ENCODE measurements at places on chromosomes 2 and 18.

DNA sequence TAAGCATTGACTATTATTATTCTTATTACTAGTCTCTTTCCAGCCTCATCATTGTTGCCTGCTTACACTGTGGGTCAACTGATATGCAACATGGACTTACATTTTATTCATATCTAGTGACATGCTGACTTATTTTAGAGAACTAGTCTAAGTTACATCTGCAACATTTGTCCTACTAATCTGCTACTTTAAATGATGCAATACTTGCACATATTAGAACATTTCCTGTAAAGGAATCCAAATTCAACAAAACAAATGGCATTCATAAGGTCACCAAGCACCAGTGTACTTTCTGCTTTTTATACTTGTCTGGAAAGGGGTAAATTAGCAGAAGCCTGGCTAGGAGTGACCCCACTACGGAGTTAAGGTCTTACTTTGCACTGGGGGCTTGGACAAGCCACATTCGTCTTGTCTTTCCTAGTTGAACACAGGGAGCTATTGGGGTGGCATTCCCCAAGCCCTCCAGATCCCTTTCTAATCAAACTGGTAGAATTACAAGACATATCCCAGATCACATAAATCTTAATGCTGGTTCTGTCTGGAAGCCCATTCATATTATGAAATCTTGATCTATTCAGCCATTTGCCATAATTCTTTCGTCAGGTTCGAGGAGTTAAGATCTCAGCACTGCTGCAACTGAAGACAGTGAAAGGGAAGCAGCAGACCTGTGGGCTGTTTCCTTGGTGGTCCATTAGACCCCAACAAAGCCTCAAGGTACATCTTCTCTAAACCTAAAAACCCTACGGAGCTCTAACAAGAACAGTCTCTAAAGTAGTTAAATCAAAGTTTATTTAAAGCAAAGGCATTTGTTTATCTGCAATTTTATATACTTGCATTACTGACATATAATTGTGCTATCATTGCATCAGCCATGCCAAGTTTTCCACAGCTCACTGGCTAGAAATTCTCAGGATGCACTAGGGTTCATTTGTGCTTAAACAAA is 49.9 kb upstream of the RTN4 start:
- H3K4me3 ChIP-seq: no peak overlapping the region
- peak overlapping the region; percentile 79 for H3K27ac ChIP-seq
- no peaks in the 10 kb centered on the region for H3K36me3 ChIP-seq
- DNase-seq: no peak
- peaks cover 66% of the 10 kb centered on the region for H3K4me1 ChIP-seq
- no peaks in the 10 kb centered on the region for H3K27me3 ChIP-seq

DNA sequence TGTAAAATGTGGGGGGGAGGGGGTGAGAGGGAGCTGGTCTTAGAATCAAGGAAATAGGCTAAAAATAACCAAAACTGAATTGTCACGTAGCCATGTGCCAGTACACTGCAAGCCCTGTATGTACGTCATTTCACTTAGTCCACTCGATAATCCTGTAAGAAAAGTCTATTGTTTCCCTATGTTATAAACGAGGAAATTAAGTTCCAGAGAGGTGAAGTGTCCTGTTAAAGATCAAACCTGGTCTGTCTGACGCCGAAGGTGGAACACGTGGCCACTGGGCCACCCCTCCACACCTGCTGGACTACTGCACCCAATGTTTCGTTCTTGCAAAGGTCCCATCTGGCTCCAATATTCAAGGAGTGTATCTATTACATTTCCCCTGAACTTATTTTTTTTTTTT is 29.6 kb downstream of the TFCP2L1 start:
- DNase-seq: peak; percentile 81
- H3K4me1 ChIP-seq: peaks cover 14% of the 10 kb centered on the region
- peak overlapping the region; percentile 83 for H3K27ac ChIP-seq

- no peaks in the 10 kb centered on the region for H3K36me3 ChIP-seq
- H3K4me1 ChIP-seq: peaks cover 3% of the 10 kb centered on the region
- DNase-seq: no peak
These were observed 34.9 kb upstream of the ATP8B1 start for GRCh38 chr18:57837917-57838548.

DNA sequence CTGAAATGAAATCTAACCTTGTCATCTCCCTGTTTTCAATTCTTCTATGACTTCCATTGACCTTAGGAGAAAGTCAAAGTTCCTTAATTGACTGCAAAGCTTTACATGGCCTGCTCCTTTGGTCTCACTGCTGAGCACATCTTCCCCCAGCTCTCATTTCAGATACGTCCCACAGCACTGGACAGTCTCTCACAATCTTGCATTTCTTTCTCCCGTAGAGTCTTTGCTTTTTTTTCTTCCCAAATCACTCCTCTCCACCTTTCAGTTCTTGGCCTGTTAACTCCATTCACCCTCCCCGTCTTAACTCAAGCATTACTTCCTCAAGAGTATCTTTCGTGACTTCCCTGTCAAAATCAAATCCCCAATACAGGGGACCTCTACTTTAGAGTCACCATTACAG is 67.2 kb downstream of the DDX1 start:
- no peaks in the 10 kb centered on the region for H3K4me1 ChIP-seq
- H3K27me3 ChIP-seq: no peaks in the 10 kb centered on the region
- H3K36me3 ChIP-seq: no peaks in the 10 kb centered on the region
- no peak for DNase-seq
- H3K27ac ChIP-seq: no peak overlapping the region
- no peak overlapping the region for H3K4me3 ChIP-seq

DNA sequence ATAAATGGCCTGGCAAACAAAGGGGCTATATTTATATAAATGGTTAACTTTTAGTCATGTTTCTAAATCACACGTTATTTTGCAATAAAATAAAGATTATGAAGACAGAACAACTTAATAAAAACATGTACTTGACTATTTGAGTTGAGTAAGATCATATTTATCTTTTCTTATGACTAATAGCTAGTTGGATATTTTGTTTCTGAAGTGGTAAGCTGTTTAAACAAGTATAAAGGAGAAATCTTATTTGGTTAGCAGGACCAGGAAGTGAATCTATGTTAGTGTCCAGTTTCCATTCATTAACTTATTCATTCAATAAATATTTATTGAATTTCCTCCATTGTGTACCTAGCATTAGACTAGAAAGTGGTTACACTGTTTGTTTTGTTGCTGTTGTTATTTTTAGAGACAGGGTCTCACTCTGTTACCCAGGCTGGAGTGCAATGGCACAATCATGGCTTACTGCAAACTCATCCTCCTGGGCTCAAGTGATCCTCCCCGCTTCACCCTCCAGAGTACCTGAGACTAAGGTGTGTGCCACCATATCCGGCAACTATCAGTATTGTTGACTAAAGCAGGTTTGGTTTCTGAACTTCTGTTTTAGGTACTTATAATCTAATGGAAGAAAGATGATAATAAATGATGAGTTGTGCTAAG is 312.6 kb downstream of the DPP10 start:
- no peak overlapping the region for H3K4me3 ChIP-seq
- H3K36me3 ChIP-seq: no peaks in the 10 kb centered on the region
- DNase-seq: no peak
- H3K4me1 ChIP-seq: no peaks in the 10 kb centered on the region
- H3K27ac ChIP-seq: no peak overlapping the region
- H3K27me3 ChIP-seq: no peaks in the 10 kb centered on the region

- H3K4me1 ChIP-seq: peaks cover 29% of the 10 kb centered on the region
- H3K36me3 ChIP-seq: no peaks in the 10 kb centered on the region
- H3K27me3 ChIP-seq: no peaks in the 10 kb centered on the region
These were observed 8.0 kb upstream of the SFTPB start for GRCh38 chr2:85675866-85676548.
